Right hindlimb (tissue), 1 donor: ENCODE measurements at places on chromosomes 1 and 21.

GRCh38 chr1:42179900-42180329, 15.4 kb upstream of the GUCA2A start:
- no peak for DNase-seq

GRCh38 chr1:94265906-94266305, 28.5 kb upstream of the ARHGAP29 start:
- peak; percentile 25 for DNase-seq

DNA sequence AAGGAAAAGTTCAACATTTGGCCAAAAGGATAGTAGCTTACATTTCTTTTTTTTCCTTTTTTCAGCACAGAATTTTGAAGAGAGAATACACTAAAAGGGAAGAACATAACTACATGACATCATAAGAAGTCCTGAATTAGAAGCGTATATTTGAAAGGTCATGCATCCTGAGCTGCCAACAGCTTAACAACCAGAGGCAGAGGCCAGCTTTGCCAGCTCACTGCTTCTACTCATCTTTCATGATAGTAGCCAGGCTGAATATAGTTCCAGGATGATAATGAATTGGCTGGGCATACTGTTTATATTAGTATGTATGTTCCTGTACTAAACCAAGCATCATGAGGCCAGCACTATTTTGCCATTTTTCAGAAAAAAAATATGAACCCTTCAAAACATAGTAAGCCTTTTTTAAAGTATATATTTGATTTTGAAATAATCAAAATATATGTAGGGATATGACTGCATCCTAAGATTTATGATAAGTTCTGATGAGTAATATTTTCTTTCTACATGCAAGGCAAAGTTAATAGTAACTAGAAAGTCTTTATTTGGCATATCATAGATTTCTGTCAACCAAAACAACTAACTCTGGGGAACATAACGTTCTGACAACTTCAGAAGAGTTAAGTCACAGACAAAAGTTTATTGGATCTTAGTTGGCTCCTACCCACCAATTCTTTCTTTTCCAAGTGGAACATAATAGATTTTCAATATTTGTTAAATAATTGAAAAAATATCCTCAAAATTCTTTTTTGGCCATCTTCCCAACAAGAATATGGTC, 123.2 kb downstream of the DPYD start:
- DNase-seq = no peak

- no peak for DNase-seq
Observed at GRCh38 chr1:116704278-116704677, 36.7 kb upstream of the IGSF3 start.

DNA sequence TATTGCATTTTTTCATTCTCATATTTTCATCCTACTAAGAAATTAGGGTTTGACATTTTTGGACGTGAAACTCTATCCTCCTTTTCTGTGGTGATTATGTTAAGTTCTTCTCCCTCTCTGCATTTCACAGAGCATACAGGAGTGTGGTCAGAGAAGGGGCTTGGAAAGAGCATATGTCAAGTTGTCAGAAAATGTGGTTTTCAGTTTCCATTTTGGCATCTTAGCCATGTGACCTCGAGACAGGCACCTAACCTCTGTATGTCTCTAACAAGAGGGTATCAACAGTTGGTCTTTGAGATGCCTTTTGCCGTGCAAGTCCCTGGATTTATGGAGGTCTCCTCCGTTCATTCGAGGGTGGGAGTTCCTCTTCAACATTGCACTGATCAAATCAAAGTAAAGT, 140.7 kb downstream of the CYYR1 start:
- no peak for DNase-seq

DNA sequence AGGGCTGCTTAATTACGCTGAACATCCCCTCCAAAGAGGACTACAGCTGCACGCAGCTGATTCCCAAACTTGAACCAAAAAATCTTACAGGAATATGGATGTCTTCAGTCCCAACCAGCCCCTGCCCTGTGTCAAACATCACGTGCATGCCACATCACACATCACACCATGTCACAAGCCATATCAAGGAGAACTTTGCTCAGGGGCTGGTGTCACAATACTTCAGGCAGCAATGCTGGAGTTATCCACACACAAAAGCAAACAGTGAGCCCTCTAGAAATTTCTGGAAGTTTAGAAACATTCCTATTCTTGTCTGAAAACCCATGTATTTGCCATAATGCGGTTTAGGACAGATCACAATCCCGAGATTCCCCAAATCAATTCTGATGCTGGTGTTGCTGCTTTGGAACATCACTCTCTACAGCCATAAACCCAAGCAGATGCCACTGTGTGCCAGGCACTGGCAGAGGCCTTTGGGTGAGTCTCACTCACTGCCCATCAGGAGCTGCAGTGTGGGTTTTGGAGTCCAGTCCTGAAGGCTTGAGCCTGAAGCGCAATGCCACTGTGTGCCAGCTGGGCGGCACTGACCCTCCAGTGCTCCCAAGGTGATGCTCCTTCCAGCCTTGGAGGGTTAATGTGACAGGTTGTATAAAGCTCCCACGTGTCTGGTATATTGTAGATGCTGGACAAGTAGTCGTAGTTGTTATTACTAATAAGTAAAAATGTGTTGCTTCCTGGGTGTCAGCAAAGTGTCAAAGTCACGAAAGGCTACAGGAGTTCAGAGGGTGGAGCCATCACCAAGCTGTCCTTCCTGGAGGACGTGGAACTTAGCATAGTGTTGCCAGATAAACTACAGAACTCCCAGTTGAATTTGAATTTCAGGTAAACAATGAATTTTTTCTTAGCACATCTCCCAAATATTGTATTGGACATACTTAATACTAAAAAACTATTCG, 20.1 kb upstream of the EFNA1 start:
- no peak for DNase-seq

GRCh38 chr1:226154593-226154992, 31.9 kb downstream of the ACBD3 start:
- DNase-seq = no peak

DNA sequence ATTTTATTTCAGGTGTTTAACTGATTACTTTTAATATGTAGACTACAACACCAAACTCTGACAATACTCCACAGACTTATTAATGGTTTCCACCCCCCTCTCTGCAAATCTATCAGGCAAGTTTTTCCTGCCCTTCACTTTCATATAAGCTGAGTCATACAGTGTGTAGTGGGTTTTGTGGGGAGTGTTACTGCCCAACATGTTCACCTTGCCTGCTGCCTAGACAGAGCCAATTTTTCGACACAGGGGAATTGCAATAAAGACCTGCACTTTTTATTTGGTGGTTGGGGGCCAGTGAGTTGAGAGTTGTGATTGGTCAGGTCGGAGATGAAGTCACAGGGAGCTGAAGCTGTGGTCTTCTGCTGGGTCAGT, 119.7 kb downstream of the PPIAL4G start:
- DNase-seq = no peak

DNA sequence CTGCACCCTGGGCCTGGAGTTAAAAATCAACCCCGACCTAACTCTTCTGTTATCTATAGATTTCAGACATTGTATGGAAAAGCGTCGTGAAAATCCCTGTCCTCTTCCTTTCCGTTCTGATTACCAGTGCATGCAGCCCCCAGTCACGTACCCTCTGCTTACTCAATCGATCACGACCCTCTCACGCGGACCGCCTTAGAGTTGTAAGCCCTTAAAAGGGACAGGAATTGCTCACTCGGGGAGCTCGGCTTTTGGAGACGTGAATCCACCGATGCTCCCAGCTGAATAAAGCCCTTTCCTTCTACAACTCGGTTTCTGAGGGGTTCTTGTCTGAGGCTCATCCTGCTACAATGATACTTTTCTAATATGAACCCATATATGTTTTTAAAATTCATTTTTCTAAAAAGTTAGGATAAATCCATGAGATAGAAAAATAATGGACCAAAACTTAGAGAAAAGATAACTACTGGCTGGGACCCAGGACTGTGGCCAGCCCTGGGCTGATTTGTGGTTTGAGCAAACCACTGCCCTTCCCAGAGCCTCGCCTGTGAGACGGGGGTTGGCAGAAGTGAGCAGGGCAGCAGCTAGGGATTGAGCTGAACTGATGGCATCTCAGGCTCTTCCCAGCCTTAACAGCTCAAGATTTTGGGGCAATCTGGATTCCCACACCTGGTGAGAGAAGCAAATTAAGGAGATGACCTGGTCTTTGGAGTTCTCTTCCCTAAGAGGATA, 5.0 kb downstream of the UQCRHL start:
- no peak for DNase-seq

DNA sequence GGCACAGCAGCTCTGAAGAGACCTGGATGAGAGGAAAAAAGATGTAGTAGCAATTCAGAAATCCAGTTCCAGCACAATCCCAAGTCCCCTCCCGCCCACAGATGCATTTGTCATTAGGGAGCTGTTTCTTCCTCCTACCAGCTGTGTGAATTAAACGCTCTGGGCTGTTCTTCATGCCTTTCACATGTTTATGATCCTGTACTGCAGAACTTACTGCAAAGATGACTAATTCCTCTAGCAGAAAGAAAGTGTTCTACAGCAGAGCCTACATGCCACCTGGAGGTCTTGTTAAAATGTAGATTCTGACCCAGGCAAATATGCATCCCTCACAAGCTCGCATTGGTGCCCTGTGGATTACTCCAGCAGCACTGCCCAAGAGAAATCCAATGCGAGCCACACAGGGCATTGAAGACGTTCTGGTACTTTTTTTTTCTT, 6.5 kb downstream of the ENO1 start:
- no peak for DNase-seq

GRCh38 chr1:2990376-2991115, 30.7 kb upstream of the ACTRT2 start:
- DNase-seq = no peak

DNA sequence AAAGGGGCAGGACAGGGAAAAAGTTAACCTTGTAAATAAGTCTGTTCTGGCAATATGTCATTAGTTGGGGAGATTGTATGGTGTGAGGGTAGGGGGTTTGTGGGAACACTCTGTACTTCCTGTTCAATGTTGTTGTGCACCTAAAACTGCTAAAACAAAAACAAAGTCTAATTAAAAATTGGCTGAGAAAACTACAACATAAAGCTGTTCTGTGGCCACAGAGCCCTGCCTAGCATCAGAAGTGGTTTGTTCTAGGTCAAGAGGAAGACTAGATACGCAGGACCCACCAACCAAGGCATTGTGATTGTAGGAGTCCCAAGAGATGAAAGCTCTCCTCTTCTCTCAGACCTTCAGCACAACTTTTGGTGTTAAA, 81.0 kb upstream of the LRRC8D start:
- no peak for DNase-seq

GRCh38 chr1:201851949-201852348, 23.0 kb downstream of the IPO9 start:
- no peak for DNase-seq

DNA sequence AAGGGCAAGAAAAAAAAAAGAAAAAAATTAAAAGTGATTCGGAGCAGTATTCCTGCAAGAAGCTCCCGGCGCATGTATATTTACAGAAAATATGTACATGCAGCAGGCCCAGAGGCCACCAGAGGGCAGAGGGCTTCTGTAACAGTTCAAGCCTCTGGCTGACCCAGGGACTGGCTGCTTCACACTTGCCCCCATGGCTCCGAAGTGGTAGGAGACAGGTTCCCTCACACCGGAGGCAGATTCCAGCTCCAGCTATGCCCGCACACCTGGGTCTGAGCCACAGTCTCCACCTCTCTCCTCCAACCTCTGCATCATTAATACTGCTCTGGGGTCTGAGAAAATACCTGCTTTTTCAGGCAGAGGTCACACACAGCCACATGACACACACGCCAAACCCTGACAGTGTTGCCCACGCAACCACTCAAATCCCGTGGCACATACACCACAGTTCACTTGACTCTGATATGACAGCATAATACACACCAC, 2.2 kb upstream of the ARHGAP30 start:
- peak; percentile 35 for DNase-seq

GRCh38 chr1:61869691-61870109, 127.4 kb downstream of the PATJ start:
- DNase-seq = no peak

DNA sequence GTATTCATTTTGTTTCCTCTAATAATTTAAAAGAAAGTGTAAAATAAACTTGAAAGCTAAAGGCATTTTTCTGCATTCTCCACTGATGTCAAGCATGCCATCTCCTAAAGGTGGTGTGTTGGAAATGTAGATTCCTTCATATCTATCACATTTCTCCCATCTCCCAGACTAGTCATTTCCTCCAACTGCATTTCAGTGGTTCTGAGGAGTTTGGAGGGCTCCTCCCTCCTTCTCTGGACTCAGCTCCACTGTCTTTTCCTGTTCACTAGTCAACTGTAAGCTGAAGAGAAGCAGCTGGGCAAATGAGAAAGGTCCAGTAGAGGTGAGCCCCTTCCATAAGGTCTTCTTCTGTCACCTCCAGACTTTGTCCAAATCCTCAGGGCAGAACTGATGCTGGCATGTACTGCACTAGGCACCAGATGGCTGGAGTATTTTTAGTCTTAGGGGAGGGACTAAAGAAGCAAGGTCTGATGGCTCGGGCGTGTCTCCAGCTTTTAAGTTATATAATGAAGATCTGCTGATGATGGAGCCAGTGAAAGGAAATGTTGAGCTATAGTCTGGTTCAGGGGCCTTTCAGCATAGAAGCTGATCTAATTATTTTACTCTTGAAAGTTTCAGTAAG, 186.1 kb downstream of the NTNG1 start:
- DNase-seq = no peak

GRCh38 chr1:53125623-53126360, 16.6 kb downstream of the SLC1A7 start:
- no peak for DNase-seq

GRCh38 chr1:107254306-107254705, 113.5 kb downstream of the NTNG1 start:
- no peak for DNase-seq

GRCh38 chr1:210700511-210700910, 371.8 kb downstream of the HHAT start:
- DNase-seq = no peak

DNA sequence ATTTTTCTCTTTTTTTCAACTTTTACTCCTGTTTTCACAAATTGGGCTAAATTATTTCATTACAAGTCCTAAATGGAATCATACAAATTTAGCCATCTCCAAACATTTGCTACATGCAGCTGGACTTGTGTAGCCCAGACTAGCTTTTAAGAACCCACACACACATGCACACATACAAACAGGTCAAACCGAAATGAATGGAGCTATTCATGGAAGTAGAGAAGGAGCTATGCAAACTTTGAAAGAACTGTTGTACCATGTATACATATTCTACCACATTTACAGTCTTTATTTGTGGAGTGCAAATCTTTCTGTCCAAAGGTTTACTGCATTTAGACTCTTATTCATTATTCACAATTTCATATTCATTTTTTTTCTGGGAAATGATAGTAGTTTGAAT, 189.1 kb upstream of the RNPC3 start:
- peak; percentile 23 for DNase-seq

GRCh38 chr1:205739348-205740160, 10.4 kb downstream of the NUCKS1 start:
- DNase-seq = no peak

DNA sequence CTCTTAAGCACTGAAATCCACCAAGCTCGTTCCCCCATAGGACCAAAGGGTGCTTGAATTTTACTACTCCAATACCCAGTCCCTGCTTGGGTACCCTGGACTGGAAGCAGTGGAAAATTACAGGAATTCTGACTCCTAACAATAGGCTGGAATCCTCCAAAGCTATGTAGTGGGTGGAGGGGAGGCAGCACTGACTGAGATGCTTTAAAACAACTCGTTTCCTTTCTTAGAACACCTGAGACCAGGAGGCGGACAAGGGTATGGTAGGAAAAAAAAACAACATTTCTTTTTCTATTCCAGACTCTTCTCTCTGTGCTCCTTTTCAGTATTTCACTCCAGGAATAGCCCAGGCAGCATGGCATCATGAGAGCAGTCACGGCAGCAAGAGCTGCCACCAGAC, 2.3 kb downstream of the PEF1 start:
- no peak for DNase-seq
